ENCODE measurements at places on chromosomes 1 and 21.
A peak's percentile ranks its signal among the peaks of the same experiment; 100 is the strongest.

- no peak for DNase-seq
Measured at GRCh38 chr21:37402251-37402867, 35.8 kb downstream of the DYRK1A start.

- DNase-seq = no peak
Measured at GRCh38 chr1:32411261-32411660, 17.0 kb upstream of the BSDC1 start.

DNA sequence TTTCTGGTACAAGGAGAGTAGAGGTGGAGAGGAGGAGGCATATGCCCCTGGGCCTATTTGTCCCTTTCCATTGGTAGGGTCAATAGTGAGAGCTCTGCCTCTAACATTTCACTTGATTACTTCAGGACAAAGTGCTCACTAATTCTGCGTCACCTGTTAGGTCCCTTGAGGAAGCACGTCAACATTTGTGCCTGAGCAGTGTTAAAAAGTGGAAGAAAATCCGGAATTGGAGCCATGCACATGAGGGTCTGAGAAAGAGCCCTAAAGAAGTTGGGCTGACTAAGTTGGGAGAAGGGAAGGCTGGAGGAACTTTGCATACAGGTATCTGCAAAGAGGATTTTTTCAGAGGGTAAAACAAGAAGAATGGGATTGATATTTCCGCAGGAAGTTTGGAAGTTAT is 1.9 kb downstream of the SLC25A44 start:
- no peak for DNase-seq

DNA sequence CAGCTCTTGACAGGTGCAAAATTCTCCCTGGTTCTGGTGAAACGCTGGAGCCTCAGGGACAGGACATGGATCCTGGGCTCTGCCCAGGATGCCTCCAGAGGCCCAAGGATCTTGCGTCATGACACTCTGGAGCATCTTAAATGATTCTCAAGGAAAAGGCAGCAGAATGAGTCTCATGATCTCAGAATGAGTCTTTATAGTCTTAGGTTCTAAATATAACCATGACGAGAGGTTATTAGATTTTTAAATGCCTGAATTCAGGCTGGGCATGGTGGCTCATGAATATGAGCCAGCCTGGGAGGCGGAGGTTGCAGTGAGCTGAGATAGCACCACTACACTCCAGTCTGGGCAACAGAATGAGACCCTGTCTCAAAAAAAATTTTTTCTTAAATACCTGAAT is 55.5 kb downstream of the ECE1 start:
- no peak for DNase-seq

DNA sequence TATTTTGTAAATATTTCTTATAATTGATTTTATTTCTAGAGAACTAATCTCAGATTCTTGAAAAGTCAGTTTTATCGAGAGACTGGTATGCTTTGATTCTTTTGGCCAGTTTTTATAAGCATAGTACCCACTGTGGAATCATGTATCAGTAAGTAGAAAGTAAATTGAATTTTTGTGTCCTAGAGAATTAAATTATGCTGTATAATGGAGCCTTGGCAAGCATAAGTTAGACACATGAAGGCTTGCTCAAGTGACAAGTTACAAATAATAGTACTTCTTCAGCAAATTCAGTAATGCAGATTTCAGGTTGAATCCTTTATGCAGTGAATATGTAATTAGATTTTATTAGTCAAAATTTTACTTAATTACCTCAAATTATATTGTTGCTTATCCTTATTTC is 40.1 kb downstream of the ADGRL2 start:
- DNase-seq = no peak

- no peak for DNase-seq
Measured at GRCh38 chr1:97903626-97904025, 17.2 kb downstream of the DPYD start.

DNA sequence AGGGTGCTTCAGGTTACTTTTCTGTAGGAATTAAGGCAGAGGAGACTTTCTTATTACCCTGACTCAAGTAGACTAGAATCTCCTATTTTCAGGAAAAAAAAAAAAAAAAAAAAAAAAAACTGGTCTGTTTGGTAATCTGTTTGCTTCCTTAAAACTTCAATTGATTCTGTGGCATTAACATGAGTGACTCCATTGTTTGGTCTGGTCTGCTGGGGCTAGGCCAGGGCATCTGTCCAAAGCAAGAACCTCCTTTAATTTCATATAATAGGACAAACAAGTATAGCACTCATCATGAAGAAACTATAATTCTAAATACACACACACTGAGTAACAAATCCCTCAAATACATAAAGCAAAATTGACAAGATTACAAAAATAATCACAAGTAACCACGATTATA is 32.9 kb upstream of the LRRC7 start:
- DNase-seq = no peak

GRCh38 chr1:64822621-64823020 is 77.7 kb downstream of the RAVER2 start:
- no peak for DNase-seq

GRCh38 chr21:32073593-32073992 is 200.8 kb downstream of the HUNK start:
- DNase-seq = no peak

- DNase-seq = no peak
Measured at GRCh38 chr1:227428803-227429202, 110.5 kb upstream of the CDC42BPA start.

GRCh38 chr1:28684937-28685336 is 16.4 kb downstream of the GMEB1 start:
- DNase-seq = no peak

GRCh38 chr1:159315381-159315780 is 13.2 kb downstream of the FCER1A start:
- DNase-seq = no peak

DNA sequence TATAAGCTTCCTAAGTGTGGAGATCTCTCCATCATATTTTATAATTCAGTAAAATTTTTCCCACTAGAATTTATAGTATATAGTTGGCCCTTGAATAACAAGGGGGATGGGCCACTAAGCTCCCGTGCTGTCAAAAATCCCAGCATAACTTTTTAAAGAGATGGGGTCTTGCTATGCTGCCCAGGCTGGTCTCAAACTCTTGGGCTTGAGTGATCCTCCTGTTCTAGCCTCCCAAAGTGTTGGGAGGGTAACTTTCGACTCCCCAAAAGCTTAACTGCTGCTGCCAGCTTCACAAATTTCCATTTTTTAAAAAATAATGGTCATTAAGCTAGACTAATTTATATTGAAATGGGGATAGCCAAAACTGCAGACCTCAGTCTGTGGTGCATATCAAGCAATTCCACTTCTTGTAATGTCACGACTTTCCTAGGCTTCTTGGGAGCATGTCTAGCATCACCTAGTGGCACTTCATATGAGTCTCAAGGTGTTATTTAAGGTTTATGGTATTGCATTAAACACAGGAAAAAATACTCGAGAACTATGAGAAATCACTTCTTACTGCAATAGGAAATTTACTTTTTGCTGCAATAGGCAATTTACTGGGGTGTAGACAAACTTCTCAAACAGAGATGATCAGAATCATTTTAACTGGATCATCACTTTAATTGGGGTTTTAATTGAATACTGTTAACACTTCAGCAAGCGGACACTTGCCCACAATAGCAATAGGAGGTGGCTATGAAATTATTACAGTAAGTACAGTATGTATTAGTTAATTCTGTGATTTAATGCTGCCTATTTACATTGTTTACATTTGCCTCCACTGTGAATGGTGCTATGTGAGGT is 19.3 kb upstream of the ACTA1 start:
- no peak for DNase-seq

DNA sequence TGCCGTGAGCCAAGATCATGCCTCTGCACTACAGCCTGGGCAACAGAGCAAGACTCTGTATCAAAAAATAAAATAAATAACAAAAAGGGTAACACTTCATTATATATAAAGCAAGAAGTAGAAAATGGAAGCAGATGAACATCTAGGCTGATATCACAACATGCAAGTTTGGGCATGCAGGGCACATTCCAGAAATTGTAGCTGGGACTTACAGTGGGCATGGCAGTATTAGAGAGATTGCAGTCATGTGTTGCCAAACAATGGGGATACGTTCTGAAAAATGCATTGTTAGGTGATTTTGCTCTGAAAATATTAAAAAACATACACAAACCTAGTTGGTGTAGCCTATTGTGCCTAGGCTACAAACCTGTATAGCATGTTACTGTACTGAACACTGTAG is 441.0 kb upstream of the PRMT6 start:
- no peak for DNase-seq

GRCh38 chr1:202056644-202057334 is 46.4 kb downstream of the ELF3 start:
- DNase-seq = no peak

DNA sequence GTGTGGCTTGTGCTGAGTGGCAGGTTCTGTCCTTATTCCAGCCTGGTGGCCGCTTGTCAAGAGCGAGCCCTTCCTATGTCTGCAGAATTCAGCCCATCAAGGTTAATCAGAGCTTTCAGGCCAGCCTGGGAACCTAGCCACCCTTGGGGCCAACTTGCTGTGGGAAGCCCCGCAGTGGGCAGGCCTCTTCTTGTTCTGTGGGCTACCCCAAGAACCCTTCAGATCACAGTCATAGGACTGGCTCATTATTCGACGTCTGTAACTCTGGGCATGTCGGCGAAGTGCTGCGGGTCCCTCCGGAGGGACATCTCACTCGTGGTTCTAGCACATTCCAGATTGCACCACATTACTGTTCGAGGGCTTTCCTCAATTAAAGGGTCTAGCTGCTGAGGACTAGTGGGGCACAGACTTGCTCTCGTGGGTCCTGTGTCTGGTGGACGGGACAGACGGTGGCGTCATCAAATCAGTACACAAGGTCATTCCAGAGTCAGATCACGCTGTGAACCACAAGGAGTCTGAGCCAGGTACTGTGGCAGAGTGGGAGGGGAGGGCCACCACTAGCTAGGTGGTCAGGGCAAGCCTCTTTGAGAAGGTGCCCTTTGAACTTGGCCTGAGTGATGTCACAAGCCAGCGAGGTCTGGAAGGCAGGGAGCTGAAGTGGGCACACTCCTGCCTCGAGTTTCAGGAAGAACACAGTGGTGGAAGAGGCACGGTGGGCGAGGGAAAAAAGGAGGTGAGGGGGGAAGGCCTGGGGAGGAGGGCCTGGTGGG is 20.3 kb upstream of the TNFRSF1B start:
- DNase-seq = no peak

- DNase-seq = no peak
Measured at GRCh38 chr1:230816018-230816417, 52.3 kb downstream of the C1orf198 start.

DNA sequence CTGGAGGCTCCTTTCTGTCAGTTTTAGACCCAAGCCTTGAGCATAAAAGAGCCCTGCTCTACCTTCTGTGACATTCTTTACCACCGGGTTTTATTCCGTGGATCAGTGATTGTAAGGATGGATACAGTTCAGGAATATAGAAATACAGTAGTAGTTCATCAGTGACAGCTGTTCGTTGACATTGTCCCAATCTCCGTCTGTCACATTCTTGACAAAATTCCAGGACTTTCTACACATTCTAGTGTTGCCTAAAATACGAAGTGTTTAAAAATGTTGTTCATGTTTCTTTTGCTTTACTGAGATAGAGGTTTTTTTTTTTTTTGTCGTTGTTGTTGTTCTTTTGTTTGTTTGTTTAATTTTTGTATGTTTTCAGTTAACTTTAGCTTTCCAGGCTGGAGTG is 29.9 kb downstream of the MAP10 start:
- no peak for DNase-seq

DNA sequence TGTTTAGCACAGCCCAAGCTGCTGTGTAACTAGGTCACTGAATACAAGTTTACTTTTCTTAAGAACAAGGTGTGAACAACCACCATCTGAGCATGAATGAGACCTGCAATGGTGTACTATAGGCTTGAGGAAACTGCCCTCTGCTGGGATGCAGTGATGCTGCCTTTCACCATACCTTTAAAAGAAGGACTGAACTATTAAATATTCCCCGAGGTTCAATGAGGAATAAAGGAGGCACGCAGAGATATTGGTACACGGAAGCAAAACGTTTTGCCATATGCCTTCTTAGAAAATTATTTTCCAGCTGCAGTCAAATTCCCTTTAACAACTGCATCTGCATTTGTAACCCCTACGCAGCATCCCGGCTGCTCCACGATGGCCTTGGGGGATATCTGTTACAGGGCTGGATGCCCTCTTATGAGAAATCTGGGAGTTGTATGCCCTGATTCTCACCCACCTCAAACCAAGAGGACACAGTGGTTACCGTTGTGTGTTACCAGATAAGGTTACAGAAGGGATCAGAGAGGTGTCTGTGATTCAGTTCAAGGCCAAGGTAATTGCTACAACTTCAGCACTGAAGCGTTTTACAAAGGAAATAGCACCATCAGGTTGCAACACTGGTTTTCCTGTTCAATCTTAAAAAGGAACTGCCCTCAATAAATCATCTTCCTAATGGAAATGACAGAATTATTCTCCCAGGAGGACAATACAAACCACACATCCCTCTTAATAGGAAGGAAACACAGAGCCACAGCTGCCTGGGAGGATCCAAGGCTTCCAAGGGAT is 470.5 kb downstream of the LTN1 start:
- DNase-seq = no peak

DNA sequence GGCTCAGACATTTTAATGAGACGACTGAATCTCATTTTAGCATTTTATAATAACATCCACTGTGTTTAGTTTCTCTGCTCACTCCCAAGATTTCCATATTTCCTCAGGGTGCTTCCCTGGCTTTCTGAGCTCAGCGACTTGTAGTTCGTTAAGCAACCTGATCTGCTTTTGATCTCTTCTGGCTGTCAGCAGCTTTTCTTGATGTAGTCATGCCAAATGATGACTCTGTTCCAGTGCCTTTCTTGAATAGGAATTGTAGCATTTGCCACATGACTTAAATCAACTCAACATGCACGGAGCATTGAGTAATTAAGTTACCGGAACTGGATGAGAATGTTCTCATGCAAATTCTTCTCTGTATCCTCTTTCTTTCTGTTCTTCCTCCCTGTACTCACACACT is 246.1 kb downstream of the FMN2 start:
- DNase-seq = no peak

GRCh38 chr1:1928231-1929101 is 9.4 kb upstream of the TMEM52 start:
- no peak for DNase-seq

DNA sequence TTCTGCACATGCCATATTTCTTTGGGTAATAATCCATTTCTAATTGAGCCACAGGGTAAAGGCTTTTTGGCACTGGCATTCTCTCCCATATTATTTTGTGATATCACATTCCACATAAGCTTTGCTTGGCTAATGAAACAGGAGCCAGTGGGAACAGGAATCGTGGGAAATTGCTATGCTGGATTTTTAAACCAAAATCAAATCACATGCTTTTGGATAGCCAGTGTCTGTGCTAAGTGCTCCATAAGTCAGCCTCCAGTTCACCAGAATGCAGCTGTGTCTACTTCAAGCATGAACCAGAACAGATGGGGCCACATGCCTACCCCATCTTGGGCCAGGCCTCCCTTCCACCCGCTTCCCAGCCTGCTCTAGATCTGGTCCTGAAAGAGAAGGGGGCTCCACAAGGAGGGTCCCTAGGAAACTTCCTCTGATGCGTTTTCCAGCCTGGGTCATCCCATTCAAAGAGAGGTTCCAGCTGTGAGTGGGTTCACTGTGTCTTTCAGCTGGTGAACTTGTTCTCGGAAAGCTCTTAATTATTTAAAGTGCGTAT is 131.2 kb upstream of the COA6 start:
- DNase-seq = no peak

- DNase-seq = peak; percentile 74
Measured at GRCh38 chr1:221712198-221712684, 29.6 kb downstream of the DUSP10 start.

- peak; percentile 69 for DNase-seq
Measured at GRCh38 chr1:26696654-26697430, 1.0 kb downstream of the ARID1A start.

GRCh38 chr1:43293896-43294760 is 6.7 kb upstream of the TIE1 start:
- DNase-seq = no peak

All from CD4-positive, alpha-beta T cell treated with Interleukin-10 for 1 hour (primary cell).